ENCODE measurements at places on chromosomes 3 and 15.

- no peak for DNase-seq
Measured at GRCh38 chr3:193946945-193947344, 189.0 kb upstream of the HES1 start.

DNA sequence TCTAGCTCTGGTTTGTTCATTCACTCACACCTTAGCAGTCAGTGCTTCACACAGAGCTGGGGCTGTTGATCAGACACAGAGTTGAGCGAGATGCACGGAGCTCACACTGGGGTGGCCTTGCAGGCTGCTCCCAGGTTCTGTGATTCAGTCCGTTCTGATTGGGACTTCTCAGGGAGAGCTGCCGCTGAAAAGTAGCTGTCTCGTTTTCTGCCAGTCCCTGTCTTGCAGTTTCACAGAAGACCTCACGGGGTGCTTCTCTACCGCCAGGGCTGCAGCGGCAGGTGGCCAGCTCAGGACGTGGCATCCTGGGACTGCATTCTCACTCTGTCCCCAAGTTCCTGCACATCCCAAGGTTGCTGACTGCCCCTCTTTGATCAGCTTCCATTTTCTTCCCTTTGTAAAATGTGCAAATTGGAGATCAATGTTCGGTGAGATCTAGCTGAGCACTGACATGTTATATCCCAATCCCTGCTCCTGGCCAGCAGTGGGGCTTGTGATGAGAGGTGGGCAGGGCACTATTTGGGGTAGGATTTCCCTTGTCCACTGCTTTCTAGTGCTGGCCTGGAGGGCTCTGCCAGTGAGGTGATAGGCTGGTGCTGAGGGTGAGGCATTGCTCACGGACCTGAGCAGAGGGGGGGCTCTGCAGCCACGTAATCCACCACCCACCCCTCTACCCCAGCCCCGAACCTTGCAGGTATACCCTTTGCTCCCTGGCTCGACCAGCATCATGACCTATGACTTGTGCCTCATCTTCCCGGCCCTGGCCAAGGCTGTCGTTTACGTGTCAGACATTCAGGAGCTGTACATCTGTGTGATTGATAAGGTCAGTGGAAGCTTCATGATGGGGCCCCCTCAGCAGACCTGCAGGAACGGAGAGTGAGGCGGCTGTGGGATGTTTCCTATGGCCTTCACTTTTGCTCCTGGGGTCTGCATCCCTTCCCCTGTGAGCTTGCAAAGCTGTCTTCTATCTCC is 5.3 kb upstream of the TXNRD3 start:
- DNase-seq, result no peak

DNA sequence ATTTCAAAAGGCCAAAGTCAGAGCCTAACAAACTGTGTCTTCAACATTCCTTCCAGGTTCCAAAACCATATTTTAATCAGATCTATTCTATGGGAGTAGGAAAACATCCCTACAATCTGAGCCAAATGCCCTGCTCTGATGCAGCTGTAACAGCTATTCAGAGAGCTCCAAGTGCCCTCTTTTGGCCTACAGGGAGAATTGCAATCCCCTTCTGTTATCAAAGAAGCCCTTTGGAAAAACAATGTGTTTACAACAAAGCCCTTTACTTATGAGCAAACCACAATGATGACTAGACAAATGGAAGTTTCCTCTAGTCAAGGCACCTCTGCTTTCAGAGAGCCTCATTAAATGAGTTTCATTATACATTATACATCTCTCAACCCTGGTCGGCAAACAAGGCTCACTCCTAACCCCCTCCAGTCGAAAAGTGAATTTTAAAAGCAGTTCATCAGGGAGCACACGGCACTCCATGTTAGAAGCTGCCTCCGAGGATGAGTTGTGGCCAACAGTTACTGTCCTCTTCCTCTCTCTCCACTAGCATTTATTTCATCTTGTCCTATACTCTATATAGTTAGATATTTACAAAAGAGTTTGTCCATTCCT is 42.6 kb upstream of the TMCO5A start:
- DNase-seq, result peak; percentile 57

- no peak for DNase-seq
Measured at GRCh38 chr3:178795349-178795748, 259.1 kb downstream of the KCNMB2 start.

GRCh38 chr3:139302084-139302800 is 41.6 kb upstream of the MRPS22 start:
- DNase-seq, result peak; percentile 100

GRCh38 chr3:28978092-28978491 is 302.8 kb upstream of the RBMS3 start:
- no peak for DNase-seq

GRCh38 chr3:171353423-171353822 is 106.8 kb downstream of the TNIK start:
- DNase-seq, result no peak

DNA sequence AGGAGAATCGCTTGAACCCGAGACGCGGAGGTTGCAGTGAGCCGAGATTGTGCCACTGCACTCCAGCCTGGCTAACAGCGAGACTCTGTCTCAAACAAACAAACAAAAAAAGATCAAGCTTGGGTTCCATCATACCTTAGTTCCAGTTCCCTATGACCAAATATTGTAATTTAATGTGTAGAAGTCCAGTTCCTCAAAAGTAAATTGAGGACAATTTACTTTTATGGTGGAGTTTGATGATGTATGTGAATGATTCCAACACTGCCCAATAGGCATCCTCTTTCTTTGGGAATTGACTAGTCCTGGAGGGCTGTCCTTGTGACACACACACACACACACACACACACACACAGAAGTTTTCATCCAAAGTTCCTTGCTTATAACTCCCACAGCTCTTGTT is 2.8 kb upstream of the PKM start:
- DNase-seq, result no peak

GRCh38 chr3:148992027-148992634 is 791 bp downstream of the GYG1 start:
- peak; percentile 38 for DNase-seq

- no peak for DNase-seq
Measured at GRCh38 chr3:112682361-112682760, 41.4 kb upstream of the CCDC80 start.

DNA sequence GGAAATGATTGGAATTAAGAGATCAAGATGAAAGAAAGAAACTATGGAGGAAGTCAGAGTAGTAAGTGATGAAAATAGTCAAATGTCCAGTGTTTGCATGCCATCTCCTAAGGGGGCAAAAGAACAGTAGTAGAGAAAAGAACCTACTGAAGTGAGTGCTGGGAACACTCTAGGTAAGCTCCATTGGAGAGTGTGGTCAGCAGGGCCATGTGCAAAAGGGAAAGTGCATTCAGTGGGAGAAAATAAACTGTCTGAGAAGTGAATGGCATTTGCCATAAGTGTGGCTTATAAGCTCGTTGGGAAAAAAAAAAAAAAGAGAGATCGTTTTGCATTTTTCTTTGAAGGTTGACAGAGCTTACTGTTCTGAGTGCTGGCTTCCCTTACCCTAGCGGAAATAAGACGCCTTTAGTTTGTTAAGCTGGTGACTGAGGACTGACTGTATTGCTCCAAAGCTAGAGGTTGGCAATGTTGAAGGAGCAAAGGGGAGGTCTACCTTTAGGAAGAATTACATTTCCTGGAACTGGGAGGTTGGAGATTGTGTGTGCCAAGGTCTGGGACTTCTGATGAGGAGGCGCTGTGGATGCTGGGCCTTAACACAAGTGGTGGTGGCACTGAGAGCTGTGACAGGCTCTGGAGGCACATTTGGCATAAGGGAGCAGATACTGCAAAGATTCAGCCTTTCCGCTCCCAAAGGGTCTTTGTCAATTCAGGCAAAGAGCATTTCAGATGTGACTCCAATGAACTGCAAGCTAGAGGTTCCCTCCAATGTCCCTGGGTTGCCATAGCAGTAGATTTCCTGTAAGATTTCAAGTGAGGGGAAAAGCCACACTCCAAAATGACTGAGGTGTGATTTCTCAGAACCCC is 287.8 kb upstream of the SATB1 start:
- no peak for DNase-seq

- DNase-seq, result no peak
Measured at GRCh38 chr3:99854756-99855298, 37.2 kb downstream of the CMSS1 start.

DNA sequence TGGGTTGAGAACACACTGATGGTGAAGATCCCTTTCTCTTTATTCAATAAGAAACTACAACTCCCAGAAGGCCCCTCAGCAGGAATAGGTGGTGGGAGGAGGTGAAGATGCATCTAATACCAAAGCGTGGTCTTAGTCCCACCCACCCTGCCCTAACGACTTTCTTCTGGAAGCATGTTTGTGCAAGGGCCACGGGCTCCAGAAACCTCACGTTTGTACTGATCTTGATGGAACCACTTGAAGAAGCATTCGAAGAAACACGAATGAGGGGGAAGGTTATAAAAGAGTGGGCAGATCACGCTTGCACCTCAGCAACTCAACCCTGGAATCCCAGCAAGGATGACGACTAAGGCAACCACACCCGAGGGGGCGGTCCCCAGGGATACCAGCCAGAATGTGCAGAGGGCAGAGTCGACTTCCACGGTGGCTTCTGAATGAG is 10.6 kb upstream of the SLC25A36 start:
- no peak for DNase-seq

- no peak for DNase-seq
Measured at GRCh38 chr3:34374521-34374920, 576.1 kb downstream of the PDCD6IP start.

GRCh38 chr15:98438326-98438725 is 210.0 kb upstream of the IGF1R start:
- DNase-seq, result no peak

DNA sequence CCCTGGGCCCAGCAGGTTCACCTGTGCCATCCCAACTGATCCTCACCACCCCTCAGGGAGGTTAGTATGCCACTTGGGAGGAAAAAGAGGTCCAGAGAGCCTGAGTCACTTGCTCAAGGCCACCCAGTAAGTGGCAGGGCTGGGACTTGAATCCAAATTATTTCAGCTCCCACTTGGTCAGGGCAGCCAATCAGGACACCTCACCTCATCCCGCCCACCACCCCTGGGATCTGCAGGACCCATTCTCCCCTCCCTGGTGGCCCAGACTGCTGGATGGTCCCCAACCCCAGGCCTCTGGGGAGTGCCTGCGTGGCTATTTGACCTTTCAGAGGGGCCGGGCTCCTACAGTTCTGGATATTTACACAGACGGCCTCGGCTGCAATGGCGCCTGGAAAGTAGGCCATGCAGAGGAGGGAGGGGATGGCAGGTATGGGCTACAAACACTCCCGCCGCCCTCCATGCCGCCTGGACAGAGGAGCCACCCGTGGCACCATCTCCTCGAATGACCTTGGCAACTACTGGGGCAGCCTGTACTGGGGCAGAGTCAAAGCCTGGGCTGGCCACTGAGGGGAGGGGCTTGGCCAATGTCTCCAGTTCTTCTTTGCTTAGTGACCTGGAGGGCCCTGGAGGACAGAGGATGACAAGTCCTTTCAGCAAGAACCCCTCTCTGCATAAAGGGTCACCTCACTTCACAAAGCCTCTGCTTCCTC is 153.6 kb upstream of the LINGO1 start:
- DNase-seq, result no peak

- no peak for DNase-seq
Measured at GRCh38 chr3:154486949-154487348, 57.0 kb upstream of the GPR149 start.

- DNase-seq, result no peak
Measured at GRCh38 chr3:125069452-125069851, 13.7 kb upstream of the HEG1 start.

- peak; percentile 75 for DNase-seq
Measured at GRCh38 chr15:76199106-76200082, 111.9 kb downstream of the ETFA start.

GRCh38 chr3:183541235-183541655 is 14.3 kb downstream of the KLHL6 start:
- DNase-seq, result no peak

DNA sequence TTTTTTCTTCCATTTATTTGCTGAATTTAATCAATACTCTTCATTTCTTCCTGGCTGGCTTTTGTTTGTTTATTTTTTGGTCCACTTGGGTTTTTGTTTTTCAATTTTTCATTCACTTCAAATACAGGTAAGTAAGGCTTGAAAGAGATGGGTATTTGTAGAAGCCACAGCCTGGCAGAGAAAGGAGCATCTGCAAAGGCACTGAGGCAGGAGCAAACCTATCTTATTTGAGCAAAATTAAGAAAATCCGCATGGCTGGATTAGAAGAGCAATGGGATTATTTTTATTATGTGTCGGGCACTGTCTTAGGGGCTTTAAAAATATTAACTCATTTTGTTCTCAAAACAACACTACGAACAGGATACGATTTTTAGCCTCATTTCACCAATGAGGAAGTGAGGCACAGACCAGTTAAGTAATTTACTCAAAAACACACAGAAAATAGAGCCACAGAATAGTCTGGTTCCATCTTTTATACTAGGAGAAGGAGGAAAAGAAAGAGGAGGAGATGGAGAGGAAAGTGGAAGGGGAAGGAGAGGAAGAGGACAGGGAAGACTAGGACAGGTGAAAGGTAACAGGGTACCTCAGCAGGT is 35.1 kb upstream of the CCDC80 start:
- DNase-seq, result no peak

Data from AG10803 (cell line).